ENCODE measurements at places on chromosomes 11 and 22.

DNA sequence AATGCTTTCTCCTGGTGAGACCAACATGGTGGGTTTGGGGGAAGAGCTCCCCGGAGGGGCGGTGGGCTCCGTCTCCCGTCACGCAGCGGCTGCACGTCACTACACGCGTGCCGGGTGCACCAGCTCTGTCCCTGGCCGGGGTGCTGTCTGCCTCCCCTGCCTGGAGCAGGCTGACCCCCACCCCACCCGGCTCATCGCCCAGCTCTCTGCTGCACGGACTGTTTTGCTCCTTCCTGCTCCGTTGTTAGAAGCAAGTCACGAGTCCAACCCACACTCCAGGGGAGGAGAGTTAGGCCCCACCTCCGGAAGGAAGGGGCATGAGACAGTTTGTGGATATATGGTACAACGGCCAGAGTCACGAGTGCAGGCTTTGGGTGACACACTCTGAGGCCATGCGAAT, 364.9 kb downstream of the BRD1 start:
- no peak for DNase-seq

DNA sequence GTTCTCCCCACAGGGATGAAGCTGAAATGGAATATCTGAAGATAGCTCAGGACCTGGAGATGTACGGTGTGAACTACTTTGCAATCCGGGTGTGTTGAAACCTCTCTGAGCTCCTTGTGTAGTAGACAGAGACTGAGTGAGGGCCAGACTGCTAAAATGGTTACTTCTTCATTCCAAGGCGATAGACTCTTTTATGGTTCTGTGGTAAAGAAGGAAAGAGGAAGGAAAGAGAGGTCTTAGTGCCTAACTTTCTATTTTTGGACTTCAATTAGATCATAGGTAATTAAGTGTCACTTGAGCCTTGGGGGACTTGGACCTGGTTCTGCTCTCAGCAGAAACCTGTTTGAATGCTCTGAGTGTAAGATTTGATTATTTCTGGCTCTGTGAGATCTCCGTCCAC, 54.7 kb downstream of the NF2 start:
- no peak for DNase-seq

DNA sequence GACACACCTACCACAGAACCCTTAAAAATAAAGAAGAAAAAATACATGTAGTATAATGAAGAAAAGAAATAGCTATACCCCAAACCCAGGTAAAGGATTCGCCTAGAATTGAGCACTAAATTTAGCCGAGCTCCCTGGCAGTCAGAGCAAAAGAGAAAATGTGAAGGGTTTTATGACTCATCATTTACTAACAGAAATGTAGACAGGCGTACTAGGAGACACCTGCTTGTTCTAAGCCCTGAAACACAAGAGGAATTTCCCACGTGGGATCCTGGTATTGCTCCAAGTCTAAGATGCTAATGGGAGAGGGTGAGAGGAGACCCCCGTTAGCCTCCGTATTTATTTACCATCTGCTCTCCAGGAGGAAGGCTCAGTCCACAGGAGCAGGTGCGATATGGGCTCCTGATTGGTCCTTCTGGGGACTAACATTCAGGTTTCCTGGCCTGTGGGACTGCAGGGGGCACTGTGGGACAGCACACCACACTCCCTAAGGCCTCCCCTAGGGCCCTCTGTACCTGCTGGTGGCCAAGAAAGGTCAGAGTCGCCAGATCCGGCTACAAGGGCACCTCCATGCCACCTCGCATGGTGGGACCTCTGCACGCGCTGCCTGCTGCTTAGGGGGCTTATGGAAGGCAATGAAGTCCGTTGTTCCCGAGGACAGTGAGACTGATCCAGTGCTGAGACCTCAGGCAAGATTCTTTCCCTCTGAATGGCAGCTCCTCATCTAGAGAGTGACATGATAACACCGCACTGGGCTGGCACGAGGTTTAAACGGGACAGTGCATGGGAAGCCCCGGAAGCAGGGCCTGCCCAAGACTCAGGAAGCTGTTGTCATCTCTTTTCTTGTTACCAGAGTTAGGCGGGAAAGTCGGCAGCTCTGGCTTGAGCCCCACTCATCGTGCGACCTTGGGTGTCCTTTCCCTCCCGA, 25.8 kb downstream of the KCNC1 start:
- DNase-seq, result peak; percentile 72

GRCh38 chr22:26553056-26553752, 36.7 kb downstream of the TPST2 start:
- no peak for DNase-seq

- no peak for DNase-seq
These were observed 21.3 kb downstream of the OR51F1 start for GRCh38 chr11:4748438-4748837.

DNA sequence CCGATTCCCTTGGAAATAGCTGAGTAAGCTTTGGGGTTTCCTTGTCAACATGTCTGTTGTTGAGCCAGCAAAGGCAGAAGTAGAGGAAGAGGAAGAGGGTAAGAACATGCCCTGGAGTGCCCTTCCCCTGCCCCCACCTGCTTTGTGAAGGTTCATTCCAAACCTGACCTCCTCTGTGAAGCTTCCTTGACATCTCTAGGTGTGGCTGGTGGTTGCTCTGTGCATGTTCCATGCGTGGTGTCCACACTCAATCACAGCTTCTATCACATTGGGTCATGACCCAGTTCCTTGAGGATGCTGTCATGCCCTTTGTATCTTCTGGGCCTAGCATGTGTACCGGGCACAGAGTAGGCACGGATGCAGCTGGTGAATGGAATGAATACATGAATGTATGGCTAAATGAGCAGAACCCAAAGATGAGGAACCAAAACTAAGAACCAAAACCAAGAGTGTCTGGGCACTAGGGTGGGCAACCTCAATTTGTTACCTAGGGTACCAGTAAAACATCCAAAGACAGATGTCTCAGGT, 23.7 kb upstream of the FXYD6 start:
- DNase-seq, result no peak

GRCh38 chr11:46895821-46896220, 22.5 kb downstream of the LRP4 start:
- no peak for DNase-seq

GRCh38 chr11:120254788-120255518, 15.0 kb downstream of the POU2F3 start:
- DNase-seq, result no peak

DNA sequence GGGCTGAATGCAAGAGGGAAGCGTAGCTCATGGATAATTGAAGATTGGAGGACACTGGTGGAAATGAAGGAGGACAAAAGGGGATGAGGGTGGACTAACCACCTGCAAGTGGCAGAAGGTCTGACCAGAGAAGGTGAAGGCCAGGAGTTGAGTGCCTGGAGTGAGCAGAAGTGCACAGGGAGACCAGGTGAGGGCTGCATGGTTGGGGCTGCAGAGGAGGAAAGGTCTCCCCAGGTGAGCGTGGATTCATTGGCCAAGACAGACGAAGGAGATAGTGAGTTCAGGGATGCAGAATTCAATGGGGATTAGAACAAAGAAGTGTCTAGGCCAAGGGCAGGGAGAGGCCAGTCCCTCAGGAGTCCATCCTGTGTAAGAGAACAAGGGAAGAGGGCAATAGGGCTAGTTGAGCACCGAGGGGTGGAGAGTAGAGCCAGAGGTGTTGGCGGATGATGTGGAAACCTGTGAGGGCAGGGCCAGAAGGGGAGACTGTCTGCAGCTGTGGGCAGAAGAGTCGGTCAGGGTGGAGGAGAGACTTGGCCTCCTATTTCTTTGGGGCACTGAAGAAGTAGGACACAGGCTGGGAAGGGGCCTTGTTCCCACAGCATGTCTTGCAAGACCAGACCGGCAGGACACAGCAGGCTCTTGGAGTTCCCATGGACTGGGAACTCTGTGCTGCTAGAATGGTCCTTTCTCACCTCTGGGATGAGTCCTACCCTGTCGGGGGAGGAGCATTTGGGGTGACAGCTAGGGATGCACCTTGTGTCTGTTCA, 6.7 kb downstream of the TRIM29 start:
- no peak for DNase-seq

DNA sequence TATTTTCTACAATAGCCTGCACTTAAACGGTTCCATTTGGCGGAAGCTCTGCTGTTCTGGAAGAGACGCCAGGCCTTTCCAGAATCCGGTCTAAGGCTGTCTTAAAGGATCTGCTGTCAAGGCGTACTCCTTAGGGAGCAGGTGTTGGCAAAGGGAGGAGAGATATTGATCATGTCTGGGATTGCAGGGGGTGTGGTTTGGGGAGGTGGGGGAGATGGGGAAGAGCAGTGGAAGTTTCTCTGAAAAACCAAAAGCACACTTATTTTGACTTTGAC, 22.5 kb upstream of the WNT11 start:
- DNase-seq, result no peak

GRCh38 chr11:34146411-34146810, 41.0 kb downstream of the NAT10 start:
- no peak for DNase-seq

DNA sequence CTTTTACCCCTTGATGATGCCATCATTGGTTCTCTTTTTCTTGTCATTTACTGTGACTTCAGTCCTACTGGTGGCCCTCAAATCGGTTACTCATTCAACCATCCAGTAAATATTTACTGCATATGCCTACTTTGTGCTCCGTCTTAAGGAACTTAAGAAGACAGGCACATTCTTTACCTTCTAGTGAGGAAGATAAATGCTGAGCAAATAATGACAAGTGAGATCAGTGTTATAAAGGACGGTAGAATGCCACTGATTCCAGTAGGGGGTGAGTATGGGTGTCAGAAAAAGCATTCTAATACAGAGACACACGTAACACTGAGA, 1.6 kb downstream of the ANKRD42 start:
- peak; percentile 5 for DNase-seq

DNA sequence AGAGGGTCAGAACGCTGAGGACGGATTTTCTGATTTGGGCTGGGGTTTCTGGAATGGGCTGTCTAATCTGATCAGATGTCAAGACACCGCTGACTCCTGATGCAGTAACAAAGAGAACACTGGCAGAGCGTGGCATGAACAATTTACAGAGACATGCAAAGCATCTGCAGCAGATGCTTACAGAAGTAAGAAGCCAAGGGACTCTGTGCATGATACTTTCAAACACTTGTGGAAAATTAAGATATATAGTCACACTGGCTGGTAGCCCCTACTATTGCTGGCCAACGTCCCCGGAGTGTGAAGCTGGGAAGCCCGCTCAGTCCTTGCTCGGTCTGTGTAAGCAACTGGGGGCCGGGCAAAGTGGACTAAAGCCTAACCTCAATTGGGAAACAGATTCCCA, 903.7 kb downstream of the BRD1 start:
- no peak for DNase-seq

DNA sequence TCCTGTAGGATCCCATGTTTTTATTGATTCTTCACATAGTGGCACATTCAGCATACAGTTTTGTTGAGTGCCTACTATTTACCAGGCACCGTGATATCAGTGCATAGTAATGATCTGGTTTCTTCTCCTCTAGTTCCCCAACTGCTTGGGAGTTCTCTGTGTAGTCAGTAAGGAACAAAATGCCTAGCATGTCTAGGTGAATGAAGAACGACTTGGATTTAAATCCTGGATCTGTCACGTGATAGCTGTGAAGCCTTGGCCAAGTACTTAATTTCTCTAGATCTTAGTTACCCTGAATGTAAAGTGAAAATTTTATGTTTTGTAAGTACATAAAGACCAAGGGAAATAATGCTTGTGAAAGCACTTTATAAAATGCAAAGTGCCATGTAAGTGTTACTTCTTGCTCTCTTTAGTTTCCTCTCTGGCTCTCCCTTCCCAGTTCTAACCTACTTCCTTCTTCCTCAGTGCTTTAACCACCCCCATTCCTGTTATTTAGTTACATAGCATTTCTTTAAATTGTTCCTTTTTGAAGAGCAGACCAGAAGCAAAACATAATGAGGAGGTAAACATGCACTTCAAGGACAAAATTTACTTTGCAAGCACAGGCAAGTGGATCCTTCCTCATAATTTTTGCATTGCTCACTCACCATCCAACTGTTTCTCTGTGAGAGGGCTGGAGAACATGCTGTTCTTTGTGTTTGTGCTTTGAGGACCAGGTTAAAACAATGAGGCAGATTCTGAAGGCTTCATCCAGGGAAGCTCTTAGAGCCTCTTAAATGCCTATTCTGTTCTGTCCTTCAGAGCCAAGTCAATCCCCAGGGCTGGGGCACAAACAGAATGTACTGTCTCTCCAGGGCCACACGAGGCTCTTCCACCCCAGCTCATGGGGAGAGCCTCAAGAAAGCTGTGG, 353.9 kb upstream of the TENM4 start:
- DNase-seq, result no peak

DNA sequence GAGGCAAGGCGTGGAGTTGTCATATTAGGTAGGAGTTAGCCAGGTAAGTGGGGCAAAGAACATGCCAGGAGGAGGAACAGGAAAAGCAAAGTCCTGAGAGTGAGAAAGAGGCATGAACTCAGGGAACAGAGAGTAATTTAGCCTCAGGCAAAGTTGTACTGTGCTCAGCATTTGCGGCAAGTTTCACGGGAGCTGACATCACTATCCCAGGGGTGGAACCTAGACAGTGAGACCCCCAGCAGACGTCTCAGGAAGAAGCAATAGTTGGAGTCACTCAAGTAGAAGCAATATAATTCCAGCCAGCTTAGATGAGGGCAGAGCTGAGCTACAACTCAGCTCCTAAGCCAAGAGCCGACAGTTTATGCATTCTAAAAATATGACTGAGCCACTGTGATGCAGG, 426.0 kb upstream of the ISX start:
- DNase-seq, result no peak

DNA sequence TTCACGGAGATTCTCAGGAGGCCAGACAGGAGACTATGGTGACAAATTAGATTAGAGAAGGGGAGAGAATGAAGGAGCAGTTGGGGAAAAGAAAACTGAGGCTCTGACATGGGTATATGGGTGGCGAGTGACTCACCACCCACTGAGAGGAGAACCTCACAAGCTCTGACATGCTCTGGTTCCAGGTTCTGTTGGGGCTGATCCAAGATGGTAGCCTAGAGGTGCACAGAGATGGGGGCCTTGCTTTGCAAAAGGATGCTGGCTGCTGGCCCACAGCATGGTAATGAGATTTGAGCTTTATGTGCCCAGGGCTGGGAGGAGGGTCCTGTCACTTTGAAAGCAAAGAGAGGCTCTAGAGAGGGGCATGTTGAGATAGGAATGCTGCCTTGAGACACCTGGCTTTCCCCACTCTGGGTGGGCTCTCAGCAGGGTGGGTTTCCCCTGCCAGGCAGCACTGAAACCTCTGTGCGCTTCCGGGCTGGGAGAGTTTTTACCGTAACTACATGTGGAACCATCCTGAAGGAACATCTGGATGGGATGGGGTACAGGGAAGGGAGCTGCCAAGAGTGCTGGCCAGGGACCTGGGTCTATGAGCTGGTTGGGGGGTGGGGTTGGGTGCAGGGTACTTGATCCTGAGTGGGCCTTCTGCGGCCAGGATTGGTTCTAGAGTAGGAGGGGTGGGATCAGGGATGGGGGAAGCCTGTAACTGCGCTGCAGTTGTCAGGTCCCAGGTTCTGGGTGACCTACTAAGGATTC, 1.2 kb upstream of the GRK2 start:
- DNase-seq, result no peak

GRCh38 chr22:39207141-39208012, 37.4 kb downstream of the PDGFB start:
- no peak for DNase-seq

GRCh38 chr11:124725719-124726105, 14.0 kb upstream of the NRGN start:
- no peak for DNase-seq

Measured in SHP77 treated with DMSO at 0.1 percent for 48 hours (cell line).